ENCODE measurements at places on chromosomes 13 and 19.

- peak; percentile 23 for DNase-seq
These were observed 32.5 kb upstream of the NDFIP2 start for GRCh38 chr13:79448413-79448812.

- no peak for DNase-seq
These were observed 4.2 kb upstream of the ADPRHL1 start for GRCh38 chr13:113457510-113457909.

DNA sequence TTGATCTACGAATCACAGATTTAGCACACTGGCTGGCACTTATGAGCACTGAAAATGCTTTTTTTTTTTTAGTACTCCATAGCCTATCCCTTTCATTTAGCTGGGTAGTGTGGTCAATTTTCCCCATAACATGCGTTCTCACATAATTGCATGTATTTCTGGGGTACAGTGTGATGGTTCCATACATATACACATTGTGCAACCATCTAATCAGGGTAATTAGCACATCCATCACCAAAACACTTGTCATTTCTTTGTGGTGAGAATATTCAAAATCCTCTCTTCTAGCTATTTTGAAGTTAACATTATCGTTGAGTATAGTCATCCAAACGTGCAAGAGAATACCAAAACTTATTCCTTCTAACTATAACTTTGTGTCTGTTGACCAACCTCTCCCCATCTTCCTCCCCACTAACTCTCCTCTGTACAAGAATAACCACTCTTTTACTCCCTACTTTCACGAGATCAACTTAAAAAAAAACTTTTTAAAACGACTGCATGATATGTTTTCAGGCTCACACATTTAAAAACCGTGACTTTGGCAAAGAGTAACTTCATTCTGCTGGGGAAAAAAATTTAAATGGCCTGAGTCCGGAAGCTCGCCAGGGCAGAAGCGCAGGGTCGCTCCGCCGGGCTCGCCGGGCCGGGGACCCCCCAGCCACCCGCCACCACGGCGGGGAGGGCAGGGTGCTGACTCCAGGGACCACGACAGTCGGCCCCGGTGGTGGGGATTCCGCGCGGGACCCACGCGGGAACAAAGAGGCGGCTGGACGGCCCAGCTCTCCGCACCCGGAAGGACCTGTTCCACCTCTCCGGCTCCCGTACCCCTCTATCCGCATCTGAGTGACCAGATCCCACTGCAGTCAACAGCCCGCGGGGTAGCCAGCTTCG, 868 bp upstream of the UBAC2 start:
- no peak for DNase-seq

DNA sequence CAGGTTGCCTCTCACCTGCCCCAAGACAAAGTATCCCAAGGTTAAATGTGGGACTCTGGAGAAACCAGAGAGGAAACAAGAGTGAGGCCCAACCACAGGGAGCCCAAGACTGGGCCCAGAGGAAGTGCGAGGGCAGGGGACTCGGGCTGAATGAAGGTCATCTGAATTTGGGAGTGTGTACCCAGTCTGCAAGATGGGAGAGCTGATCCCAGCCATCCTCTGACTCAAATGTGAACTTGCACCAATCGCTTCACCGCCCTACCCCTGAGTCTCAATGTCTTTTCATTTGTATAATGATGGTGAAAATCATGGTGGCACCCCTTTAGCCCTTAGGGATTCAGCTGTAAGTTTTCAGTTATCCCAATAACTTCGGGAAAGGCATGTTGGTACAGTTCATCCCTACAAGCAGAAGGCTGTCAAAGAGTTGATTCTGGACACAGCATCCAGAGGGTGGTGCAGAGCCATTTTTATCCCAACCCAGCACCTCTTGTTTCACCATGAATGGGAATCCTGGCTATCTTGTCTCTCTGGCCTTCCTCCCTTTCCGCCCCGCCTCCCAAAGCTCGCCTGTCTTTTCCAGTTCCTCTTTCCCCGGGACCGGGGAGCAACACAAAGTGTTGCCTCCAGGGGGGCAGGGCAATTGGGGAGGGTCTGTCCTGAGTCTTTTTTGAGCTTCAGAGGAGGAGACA, 123.4 kb downstream of the NUFIP1 start:
- DNase-seq, result no peak

- DNase-seq, result no peak
These were observed 85.0 kb upstream of the UBL3 start for GRCh38 chr13:29935309-29935981.

GRCh38 chr19:39969681-39970424, 1.1 kb upstream of the PSMC4 start:
- DNase-seq, result no peak

- no peak for DNase-seq
These were observed 1141.0 kb upstream of the PRR20A start for GRCh38 chr13:55999709-56000108.

DNA sequence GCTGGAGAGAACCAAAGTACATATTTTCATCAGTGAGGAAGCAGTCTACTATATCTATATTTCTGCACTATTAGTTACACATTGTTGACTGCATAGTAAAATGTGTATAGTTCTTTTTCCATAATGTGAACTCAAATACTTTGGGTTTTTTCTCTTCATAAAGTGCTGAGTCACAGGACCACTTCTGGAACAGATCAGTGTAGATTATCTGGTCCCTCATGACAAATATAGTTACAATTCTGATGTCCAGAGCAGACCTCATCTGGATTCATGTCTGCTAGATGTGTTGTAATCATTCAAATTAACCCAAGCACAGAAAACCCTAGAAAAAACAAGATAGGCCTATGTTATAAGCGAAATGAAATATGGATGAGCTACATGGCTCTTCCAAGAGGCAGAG, 171.4 kb downstream of the SUCLA2 start:
- DNase-seq, result no peak

DNA sequence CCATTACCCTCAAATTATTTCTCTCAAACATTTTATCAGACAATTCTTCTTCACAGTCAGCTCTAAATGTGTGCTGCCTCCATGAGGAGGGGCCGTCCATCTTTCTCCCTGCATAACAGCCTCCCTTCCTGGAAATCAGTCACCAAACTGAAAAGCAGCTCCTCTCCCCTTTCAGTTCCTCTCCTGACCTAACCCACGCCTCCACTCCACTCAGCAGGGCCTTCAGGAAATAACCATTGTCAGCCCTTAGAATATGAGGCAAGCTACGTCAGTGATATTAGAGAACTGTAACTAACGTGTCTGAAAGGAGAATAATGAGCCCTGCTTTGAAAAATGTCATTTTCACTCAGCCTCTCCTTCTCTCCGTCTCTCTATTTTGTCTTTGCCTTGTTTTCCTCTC, 116.2 kb downstream of the OLFM4 start:
- no peak for DNase-seq

DNA sequence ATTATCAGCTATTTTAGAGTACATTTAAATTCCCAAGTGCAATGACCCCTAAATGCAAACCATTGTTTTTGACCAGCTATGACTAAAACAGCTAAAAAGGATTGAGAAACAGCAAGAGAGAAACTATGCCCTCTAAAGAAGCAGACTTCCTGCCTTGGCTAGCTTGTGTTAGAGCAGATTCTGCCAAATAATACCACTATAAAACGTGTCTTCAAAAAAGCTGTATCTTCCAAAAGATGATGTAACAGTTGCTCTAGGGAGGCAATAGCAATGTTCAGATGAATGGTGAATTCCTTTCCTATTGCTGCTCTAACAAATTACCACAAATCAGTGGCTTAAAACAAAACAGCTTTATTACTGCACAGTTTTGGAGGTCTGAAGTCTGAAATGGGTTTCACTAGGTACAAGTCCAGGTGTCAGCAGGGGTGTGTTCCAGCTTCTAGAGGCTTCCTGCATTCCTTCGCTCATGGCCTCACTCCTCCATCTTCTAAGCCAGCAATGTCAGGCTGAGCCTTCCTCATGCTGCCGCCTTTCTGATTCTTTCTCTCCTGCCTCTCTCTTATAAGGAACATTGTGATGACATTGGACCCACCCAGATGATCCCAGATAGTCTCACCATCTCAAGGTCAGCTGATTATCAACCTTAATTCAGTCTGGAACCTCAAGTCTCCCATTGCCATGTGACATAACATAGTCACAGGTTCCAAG, 84.5 kb downstream of the LRRC63 start:
- DNase-seq, result peak; percentile 75

DNA sequence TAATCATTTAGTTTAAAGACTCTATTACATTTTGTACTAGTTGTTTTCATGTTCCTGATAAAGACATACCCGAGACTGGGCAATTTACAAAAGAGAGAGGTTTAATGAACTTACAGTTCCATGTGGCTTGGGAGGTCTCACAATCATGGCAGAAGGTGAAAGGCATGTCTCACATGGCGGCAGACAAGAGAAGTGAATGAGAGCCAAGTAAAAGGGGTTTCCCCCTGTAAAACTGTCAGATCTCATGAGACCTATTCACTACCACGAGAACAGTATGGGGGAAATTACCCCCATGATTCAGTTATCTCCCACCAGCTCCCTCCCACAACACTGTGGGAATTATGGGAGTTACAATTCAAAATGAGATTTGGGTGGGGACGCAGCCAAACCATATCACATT, 129.2 kb downstream of the PAN3 start:
- DNase-seq, result no peak

DNA sequence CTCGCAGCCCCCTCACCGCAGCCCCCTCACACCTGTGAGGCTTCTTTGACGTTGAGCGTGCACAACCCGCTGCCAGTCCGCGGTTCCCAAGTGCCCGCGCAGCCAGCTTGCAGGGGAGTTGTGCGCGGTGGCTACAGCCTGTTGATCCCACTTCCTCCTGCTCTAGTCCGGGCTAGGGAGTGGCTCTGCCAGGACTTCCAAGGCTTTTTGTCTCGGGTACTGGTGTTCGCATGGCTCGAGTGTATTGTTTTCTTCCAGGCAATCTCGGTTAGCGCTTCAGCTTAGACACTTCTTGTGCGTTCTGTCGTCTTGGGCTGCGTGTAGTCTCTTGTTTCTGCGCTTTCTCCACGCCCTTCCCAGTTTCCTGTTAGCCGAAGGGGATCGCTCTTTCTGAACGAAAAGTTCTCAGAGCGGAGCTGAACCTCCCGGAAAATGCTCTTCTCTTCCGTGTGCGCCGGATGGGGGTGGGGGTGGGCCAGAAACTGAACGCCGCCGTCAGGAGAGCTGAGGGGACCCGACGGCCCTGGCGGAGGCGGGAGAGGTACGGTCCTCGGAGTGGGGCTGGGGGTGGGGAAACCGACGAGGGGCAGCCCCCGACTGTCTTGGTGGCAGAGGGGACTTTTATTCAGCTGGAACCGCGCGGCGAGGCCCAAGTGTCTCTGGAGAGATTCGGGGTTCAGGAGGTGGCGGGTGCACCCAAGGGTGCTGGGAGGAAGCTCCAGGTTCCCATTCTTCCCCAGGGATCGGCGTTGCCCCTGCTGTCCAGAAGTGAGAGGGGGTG, 697 bp upstream of the DGKH start:
- no peak for DNase-seq

DNA sequence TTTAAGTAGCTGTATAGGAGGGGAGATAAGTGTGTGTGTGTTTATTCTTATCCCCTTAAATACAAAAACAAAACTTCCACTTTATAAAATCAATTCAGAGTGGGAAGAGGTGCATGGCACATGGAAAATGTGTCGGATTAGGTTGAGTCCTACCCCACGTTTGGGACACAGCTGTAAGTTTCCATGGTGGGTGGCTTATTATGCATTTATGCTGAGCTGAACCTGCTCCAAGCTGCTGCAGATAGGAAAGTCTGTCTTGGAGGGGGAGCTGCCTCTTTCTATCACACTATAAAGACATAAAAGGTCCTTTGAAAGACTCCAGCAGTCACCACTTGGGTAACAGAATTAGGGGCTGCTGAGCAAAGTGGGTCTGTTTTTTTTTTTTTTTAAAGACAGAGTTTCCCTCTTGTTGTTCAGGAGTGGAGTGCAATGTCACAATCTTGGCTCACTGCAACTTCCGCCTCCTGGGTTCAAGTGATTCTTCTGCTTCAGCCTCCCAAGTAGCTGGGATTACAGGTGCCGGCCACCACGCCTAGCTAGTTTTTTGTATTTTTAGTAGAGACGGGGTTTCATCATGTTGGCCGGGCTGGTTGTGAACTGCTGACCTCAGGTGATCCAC, 15.2 kb downstream of the ACTN4 start:
- no peak for DNase-seq

DNA sequence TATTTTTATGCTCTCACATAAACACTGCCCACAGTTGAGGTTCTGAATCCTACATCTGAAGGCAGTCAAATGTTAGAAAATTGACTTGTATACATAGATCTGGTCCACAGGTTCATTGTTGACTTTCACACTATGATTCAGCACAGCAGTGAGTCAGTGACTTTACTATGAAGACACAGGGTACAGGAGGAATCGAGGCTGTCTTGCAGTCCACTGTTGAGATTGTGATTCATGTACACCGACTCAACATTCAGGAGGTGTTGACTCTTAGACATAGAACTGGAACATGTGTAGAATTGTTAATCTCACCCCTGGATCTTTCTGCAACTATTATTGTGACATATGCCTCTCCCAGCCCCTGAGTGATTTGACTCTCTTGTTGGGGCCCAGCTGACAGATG, 74.3 kb upstream of the ZNF43 start:
- DNase-seq, result no peak

DNA sequence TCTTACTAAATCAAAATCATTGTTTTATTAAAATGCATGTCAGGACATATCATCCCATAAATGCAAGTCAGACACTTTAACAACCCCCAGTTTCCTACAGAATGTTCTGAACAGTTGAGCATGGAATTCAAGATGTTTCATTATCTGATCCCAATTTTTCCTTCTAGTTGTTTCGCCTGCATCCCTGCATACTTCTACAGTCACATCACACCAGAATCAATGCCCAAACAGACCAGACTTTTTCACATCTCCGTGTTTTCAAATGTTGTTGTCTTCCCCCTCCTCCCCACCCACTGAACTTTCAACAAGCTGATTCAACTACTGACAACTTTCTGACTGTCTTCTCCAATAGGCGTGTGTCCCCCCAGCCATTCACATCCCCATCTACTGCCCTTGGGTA, 48.6 kb downstream of the LHFPL6 start:
- DNase-seq, result no peak

- DNase-seq, result no peak
These were observed 516.5 kb downstream of the SUCLA2 start for GRCh38 chr13:47484548-47484947.

DNA sequence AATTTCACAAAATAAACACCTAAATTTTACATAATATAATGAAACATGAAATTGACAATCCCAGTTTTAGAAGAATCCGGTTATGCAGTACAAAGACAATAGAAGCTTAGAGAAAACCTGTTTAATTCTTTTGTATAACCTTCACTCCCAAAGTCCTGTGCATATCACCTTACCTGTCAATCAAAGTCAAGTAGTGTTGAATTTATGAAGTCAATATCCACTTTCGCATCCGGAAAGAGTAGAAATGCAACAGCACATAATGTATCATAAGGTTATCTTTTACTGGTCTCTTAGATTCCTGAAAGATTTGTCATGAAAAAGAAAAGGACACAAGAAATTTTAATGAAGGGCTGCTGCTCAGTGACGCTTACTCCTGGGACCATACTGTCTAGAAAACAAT, 1112.6 kb downstream of the PCDH9 start:
- no peak for DNase-seq
